ENCODE measurements at places on chromosomes 6 and 20.

- no peak for DNase-seq
These were observed 431.8 kb downstream of the PREX1 start for GRCh38 chr20:48395816-48396546.

DNA sequence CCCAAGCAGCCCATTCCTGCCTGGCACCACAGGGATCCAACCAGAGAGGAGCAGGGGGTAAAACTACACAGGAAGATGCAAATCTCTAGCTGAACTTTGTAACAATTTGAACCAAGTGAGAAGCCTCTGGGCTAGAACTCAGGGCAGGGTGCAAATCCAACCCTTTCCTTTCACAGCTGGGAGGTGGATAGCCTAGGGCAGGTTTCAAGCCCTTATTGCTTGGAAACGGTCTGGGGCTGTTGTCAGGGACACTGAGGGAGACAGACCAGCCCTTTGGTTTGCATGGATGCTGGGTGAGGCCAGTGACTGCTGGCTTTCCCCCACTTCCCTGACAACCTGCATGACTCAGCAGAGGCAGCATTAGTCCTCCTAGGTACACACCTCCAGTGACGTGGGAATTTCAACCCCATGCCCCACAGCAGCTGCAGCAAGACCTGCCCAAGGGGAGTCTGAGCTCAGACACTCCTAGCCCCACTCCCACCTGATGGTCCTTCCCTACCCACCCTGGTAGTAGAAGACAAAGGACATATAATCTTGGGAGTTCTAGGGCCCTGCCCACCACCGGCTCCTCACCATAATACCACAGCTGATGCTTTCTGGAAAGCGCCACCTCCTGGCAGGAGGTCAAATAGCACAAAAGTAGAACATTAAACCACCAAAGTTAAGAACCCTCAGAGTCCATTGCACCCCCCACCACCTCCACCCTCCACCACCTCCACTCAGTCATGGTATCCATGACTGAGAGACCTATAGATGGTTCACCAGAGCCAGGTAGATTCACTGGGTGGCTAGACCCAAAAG, 797.7 kb upstream of the MAN1A1 start:
- peak; percentile 11 for DNase-seq

DNA sequence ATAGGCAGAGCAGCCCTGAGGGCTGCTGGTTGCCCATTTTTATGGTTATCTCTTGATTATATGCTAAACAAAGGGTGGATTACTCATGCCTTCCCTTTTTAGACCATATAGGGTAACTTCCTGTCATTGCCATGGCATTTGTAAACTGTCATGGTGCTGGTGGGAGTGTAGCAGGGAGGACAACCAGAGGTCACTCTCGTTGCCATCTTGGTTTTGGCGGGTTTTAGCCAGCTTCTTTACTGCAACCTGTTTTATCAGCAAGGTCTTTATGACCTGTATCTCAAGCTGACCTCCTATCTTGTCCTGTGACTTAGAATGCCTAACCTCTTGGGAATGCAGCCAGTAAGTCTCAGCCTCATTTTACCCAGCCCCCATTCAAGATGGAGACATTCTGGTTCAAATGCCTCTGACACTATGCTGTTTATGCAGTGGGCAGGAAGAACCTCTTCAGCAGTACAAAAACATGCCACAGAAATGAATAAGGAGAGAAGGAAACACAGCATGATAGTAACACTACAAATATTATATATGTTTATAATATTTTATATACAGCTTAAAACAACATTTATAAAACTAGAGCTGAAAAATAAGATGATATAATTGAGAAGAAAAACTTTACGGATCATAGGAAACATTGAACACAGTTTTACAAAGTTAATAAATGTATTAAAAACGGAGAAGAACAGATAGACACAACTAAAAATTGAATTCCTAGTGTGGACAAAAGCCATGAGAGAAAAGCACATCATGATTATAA, 58.9 kb upstream of the SAMD5 start:
- DNase-seq = no peak

DNA sequence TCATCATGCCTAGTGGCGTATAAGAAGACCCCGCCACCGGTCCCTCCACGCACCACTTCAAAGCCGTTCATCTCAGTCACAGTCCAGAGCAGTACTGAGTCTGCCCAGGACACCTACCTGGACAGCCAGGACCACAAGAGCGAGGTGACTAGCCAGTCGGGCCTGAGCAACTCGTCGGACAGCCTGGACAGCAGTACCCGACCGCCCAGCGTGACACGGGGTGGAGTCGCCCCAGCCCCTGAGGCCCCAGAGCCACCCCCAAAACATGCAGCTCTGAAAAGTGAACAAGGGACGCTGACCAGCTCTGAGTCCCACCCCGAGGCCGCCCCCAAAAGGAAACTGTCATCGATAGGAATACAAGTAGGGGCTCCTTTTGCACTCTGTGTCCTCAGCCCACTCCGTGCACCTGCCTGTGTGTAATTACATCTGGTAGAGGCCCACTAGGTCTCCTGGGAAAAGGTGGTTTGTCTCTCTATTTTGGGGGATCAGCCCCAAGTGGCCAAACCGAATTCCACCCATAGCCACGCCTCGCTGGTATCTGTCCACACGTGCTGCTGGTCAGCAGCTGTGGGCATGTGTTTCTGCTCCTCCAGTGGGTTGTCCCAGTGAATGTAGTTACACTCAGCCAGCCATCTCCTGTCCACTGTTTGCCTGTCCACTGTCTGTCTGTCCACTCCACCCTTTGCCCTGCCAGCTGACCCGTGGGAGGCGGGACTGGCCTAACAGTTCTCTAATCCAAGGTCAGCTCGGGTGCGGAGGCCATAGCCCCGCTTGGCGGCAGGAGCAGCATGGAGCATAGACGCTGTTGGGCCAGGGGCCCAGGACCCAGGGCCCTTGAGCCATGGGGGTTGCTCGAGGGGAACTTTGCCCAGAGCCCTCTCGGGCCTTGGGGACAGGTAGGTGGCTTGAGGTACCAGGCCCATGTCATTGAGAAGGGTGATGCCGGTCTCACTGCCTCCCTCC, 44.3 kb upstream of the MYL9 start:
- no peak for DNase-seq

DNA sequence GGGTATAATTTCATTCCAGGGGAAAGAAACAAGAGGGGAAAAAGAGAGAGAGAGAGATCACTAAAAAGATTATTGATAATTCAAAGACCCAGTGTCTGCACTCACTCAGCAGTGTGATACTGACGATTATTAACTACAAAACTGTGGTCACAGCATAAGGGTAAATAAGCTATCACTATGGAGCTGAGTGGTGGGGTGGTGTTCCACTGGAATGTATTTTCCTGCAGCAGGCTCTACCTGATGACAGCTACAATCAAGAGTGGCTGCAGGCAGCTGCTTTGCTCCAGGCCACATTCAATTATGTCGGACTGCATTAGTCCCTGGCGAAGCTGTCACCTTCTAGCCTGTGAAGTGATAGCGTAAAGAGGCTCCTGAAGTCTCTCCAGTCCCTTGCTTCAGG, 122.2 kb upstream of the TFAP2D start:
- no peak for DNase-seq

GRCh38 chr6:123027408-123027807, 31.4 kb downstream of the CLVS2 start:
- DNase-seq = no peak

GRCh38 chr20:21225215-21225947, 77.8 kb upstream of the XRN2 start:
- DNase-seq = no peak

GRCh38 chr6:158560836-158561320, 987 bp downstream of the TMEM181 start:
- peak; percentile 36 for DNase-seq

DNA sequence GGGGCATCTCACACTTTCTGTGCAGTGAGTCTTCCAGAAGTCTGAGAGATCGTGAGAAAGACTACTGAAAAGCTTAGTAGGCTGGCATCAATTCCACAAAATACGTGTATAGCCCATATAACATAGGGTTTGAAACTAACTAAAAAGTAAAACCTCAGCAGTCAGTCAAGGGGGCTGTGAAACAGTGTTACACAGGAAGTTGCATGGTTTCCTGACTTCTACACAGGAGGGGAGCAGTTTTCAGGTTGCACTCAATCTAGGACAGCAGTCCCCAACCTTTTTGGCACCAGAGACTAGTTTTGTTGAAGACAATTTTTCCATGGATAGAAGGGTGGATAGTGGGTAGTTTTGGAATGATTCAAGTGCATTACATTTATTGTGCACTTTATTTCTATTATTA, 4.7 kb upstream of the LY86 start:
- peak; percentile 45 for DNase-seq

GRCh38 chr6:41344876-41345275, 9.5 kb downstream of the NCR2 start:
- DNase-seq = peak; percentile 35

- DNase-seq = no peak
These were observed 910 bp upstream of the ADTRP start for GRCh38 chr6:11779329-11780096.

- no peak for DNase-seq
These were observed 134.1 kb downstream of the LCA5 start for GRCh38 chr6:79403086-79403485.

DNA sequence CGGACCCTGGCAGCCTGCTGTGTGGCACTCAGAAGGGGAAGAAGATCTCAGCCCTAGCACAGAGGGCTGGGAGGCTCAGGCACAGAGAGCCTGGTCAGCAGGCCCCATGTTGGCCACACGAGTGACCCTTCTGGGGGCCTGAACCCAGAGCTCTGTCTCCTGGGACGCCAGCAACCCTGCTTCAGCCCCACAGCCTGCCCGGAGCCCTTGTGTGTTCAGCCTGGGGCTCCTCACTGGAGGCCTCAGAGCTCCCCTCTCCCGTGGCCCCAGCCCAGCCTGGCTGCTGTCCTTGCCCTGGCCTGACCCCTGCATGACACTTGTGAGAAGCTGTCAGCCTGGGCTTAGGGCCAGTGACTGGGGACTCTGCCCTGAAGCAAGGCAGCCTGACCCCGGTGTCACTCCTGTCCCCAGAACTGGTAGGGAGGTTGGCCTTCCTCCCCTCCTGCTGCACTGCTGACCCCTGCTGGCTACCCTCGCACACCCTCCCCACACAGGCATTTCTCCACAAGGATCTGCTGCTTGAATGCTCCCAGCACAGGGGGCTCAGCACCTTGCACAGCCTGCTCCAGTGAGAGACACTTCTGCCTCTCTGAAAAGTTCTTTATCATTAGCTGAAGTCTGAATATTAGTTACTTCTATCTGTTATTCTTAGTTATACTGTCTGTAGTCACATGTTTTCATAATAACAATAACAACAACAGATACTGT, 15.4 kb upstream of the IP6K3 start:
- peak; percentile 75 for DNase-seq

DNA sequence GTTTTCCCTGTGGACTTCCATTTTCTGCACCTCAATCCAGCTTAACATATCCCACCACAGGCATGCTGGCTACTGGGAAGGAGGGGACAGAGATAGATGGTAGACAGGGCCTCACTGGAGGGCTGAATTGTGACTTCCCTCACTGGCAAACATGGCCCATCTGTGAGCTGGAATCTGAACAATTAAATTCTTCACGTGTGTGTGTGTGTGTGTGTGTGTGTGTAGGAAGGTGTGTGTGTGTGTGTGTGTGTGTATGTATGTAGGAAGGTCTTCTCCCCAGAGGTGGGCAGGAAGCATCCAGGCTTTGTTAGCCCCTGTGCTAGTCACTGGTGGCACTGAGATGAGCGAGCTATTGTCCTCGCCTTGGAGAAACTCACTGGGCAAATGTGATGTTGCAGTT, 5.4 kb upstream of the TOX2 start:
- no peak for DNase-seq

- no peak for DNase-seq
These were observed 898.0 kb upstream of the EYS start for GRCh38 chr6:66605011-66605410.

DNA sequence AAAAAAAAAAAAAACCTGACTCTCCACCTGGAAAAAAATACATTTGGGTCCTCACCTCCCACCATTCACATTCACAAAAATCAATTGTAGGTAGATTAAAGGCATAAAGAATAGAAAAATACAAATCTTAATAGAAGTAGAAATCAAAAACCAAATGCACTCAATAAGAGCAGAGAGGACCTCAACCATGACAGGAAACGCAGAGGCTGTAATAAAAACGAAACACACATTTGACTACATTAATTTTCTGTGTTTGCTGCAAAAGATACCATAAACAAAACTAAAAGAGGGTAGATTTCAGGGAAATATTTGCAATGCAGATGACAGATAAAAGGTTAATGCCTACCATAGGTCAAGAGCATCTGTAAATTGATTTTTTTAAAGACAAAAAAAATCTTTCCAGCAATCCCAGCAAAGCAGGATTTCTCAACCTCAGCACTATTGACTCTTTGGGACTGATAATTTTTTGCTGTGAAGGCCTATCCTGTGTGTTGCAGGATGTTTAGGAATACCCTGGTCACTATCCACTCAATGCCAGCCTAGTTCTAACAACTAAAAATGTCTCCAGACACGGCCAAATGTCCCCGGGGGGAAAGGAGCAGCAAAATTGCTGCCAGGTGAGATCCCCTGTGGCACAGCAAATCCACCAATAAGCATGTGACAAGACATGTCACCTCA, 9.1 kb downstream of the ETV7 start:
- no peak for DNase-seq

DNA sequence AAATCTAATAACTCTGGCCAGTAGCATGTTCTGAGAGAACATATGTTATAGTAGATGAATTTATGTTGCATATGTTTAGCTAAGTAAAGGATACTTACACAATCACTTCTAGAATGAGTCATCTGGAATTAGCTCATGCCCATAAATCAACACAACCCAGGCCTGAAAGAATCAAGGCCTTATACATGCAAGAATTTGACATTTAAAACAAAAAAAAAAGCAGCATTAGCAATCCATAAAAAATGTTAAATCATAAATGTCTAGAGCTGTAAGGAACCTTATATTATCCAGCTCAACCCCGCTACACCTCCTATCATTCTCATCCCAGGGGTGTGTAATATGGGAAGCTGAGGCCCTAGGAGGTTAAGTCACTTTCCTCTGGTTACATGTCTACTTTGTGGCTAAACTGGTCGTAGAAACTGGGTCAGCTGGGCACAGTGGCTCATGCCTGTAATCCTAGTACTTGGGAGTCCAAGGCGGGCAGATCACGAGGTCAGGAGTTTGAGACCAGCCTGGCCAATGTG, 105.2 kb upstream of the CARMIL1 start:
- DNase-seq = no peak

DNA sequence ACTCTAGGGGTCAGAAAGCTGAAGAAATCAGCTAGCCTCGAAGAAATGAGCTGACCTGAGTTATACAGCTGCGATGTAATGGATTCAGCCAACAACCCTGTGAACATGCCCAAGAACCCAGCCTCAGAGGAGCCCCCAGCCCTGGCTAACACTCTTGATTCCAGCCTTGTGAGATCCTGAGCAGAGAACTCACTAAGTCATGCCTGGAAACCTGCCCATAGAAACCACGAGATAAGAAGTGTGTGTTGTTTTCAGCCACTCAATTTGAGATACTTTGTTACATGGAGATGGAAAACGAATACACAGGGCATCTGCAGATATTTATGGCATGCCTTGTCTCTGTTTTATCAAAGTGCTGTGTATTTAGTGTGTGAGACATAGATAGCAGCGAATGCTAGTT, 265.2 kb downstream of the QKI start:
- DNase-seq = no peak

DNA sequence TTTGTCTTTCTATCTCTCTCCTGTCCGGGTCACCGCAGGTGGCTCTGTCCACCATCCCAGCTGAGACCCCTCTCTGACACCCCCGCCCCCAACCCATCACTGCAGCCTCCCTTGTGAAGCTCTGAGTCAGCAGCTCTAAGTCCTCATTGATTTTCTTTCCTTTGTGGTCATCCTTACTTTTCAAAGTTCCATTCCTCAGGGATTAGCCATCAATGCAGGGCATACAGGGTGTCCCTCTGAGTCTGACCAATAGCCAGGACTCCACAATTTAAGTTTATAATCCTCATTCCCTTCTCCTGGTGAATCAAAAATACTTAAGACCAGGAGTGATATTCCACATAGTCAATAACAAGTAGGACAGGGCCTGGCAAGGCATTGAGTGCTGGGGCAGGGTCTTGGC, 333.3 kb upstream of the CNR1 start:
- no peak for DNase-seq

All from activated CD4-positive, alpha-beta T cell treated with anti-CD3 and anti-CD28 coated beads for 36 hours (primary cell).